ENCODE measurements at places on chromosomes 16 and 17.

DNA sequence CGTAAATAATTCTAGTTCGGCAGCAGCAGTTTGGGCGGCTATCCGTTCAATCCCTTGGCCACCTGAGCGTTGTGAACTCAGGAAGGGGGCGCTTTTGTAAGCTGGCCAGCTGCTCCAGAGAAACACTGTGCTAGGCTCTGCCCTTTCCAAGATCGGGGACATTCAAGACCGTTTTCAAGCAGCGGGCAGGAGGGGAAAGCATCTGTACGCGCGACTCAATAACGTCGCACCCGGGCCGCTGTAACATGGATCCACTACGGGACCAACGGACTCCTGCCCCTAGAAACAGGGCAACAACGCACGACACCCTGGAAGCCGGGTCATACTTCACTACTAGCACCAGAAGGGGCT lies 463 bp downstream of the TOP2A start:
- DNase-seq, result no peak

DNA sequence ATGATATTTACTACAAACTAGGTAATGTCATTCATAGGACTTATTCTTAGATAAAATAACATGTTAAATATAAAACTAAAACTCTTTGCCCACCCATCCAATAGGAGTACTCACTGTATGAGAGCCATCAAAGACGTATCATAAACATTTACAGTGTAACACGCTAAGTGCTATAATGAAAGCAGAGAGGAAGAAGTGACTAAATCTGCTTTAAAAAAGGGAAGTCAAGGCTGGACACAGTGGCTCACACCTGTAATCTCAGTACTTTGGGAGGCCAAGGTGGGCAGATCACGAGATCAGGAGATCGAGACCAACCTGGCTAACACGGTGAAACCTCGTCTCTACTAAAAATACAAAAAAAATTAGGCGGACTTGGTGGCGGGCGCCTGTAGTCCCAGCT lies 32.4 kb downstream of the SPAG9 start:
- DNase-seq, result no peak

DNA sequence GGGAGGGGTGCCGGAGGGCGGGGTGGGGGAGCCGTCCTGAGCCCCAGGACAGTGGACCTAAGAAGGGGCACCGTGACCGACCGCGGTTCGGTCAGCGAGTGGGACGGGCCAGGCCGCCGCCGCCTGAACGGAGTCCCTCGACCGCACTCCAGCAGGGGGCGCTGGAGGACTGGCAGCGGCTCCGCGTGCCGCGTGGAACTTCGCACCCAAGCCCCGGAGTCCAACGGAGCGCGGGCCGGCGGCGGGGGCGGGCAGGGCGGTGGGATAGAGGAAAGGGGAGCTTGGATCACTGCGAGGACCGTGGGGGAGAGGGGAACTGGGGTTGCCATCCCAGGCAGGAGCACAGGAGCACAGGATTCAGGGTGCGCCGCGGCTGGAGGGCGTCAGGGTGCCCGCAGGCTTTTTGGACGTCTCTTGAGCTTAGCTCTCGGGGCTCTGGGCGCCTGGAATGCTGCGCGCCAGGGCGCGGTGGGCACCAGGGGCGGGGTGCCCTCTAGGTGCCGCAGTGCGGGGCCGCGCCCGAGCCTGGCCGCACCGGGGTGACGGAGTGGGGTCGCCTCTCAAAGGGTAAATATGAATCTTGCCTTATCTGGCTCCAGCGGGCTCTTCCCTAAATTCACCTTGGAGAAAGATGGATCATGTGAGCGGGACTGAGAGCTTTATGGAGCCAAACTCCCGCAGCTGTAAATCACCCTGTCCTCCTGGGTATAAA lies 379 bp upstream of the OTOP2 start:
- peak; percentile 73 for DNase-seq

GRCh38 chr16:82639263-82639662 lies 12.5 kb downstream of the CDH13 start:
- no peak for DNase-seq

DNA sequence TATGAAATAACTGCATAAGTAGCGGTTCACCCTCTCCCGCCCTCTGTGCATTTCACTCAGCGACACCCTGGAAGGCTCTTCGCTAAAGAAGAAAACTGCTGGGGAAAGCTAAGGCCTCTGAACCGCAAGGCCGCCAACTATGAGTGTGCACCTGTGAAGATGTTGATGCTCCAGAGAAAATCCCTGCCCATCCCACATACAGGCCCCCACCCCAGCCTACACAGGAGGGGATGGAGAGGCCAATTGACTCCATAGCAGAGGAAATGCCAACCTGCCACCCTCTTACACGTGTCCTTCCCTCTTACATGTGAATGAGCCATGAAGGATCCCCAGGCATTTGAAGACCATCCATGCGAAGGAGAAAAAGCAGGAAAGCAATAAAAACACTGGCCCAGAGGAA lies 104.8 kb downstream of the MGAT5B start:
- DNase-seq, result no peak

GRCh38 chr17:82909322-82909904 lies 69.6 kb upstream of the ZNF750 start:
- DNase-seq, result no peak
